Mesendoderm (in vitro differentiated cells): ENCODE measurements at places on chromosomes 1 and 21.
A peak's percentile ranks its signal among the peaks of the same experiment; 100 is the strongest.

- DNase-seq: peak; percentile 83
Measured at GRCh38 chr1:181036107-181036836, 2.5 kb downstream of the MR1 start.

- DNase-seq: no peak
Measured at GRCh38 chr1:182685215-182685614, 828 bp upstream of the RGS8 start.

- no peak for DNase-seq
Measured at GRCh38 chr1:84698151-84699110, 8.2 kb upstream of the SSX2IP start.

- DNase-seq: no peak
Measured at GRCh38 chr1:156571261-156571852, 1.0 kb downstream of the IQGAP3 start.

DNA sequence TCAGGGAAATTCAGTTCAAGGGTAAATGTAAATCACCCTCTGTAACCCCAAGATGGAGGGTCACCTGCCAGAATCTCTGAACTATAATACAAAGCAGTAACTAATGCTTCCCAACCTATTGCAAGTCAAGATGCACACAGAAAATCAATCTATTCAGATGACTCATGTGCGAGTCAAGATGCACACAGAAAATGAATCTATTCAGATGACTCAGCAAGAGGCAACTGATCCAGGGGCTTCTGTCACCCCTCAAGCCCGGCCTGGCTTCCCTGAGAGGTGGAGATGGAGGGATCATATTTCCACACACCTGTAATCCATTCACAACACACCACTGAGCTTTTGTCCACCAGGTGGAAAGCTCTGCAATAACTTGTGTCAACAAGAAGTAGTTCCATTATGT is 17.4 kb upstream of the HIVEP3 start:
- no peak for DNase-seq

DNA sequence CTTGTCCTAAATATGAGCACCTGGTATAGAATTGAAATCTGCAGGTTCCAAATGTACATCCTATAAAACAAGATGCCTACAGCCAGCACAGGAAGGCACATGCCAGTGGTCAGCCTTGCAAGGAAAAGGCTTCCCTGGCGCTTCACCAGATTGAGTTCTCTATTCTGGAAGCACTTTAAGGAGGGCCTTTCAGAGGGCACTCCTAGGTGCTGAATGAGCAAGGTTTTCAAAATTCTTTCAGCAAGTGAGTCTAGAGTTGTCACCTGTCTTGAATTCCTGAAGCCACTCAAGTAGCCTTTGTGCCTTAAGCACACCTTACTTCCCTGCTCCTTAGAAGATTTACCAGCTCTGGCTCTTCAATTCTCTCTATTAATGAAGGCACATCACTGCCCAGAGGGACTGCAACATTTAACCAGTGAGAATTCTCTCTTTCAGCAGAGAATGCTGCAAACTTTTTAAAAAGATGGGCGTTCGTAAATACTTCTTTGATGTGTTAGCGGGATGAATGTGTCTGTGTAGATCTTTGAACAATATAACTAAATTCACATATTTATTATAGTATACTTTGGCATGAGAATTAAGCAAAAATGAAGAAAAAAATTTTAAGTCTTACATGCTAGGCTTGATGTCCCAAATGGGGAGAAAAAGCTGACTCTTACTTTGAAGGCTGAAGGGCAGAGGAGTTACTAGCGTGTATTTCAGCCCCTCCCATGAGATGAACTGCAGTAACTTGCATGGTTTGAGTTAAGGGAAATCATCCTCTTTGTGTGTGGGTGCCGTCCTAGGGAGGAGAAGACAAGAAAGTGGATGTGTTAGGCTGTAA is 162.0 kb downstream of the NTPCR start:
- DNase-seq: peak; percentile 74

GRCh38 chr1:207988326-207989165 is 77.6 kb upstream of the CD34 start:
- DNase-seq: no peak

DNA sequence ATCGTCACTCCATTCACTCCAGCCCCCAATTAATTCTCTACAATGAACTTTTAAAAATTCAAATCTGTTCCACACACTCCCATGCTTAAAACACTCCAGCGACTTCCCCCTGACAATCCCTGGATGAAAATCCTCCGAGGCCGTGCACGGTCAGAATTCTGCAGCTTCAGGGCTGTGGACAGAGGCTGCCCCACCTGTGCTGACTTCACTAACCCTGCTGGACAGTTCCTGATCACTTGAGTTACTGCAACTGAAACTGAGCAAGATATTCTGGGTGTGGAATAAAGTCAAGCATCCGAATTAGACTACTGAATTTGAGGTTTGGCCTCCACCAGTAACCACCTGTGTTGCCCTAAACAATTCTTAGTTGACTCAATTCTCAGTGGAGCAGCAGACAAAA is 1.0 kb upstream of the JAK1 start:
- no peak for DNase-seq
